ENCODE measurements at places on chromosomes 13 and 19.

DNA sequence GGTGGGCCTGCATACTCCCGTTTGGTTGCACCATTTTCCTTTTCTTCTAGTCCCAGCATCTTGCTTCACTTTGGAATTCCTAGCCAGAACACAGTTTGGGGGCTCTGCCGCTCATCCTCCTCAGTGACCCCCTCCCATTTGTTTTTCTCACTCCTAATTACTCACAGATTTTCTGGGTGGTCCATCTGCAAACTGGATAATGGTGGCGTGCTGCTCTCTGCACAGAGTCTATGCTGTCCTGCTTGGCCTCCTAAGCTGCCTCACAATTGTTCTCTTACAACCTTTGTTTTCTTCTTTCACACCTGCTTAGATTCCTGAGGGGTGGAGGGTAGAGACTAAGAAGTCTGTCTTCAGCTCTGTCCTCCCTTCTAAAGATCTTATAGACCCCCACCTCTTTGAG is 80.8 kb downstream of the SHISA2 start:
- DNase-seq = no peak

GRCh38 chr19:6392221-6393073 is 517 bp downstream of the GTF2F1 start:
- DNase-seq = peak; percentile 38

DNA sequence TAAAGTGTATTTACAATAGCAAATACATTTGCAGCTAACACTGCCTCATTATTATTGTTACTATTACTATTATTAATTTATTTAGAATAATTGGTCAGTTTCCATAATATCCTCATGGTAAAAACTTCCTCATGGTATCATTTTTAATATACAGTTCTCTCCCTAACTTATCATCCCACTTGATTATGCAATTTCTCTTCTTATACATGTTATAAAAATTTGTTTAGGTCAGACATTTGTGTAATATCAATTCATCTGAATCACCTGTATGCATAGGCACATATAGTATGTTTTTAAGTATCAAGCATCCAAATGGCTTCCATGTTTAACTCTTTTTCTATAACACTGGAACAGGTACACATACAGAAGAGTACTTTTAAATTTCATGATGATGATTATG is 210.8 kb upstream of the STARD13 start:
- no peak for DNase-seq

- no peak for DNase-seq
Observed at GRCh38 chr19:30596813-30597399, 224.7 kb downstream of the ZNF536 start.

DNA sequence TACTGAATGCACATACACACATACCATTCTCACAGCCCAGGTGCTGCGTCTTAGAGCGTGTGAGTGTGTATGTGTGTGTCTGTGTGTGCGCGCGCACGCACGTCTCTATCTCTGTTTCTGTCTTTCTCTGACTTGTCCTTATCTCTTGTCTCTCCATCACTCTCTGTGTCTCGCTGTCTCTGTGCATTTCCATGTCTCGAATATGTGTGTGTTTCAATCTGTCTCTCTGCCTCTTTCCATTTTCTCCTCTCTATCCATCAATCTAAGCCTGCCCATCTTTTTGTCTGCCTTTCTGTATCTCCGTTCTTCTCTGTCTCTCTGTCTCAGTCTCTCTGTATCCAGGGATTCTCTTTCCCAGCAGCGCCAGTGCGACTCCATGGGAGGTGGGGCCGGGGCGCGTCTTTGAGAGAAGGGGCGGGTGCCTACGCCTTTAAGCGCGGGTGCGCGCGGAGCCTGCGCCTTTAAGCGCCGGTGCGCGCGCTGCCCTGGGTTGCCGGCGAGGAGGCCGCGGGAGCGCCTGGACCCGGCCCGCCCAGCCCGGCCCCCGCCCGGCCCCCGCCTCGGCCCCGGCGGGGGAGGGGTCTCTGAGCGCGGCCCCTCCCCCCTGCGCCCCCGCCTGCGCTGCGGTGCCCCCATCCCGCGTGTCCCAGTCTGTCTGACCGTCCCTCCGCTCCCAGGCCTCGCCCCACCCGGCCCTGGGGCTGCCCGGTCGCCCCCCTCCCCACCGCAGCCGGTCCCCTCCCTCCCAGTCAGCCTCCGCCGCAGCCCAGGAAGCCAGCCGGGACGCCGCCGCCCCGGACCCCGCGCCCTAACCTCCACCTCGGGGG is at the start of gene LRFN3:
Gene LRFN3 (plus strand): TSS at position 464 of the 827 bp plus-strand sequence. CDS start 3,052 bp downstream, outside the sequence.
- peak; percentile 85 for DNase-seq

- DNase-seq = peak; percentile 62
Observed at GRCh38 chr13:98349731-98350305, 172.7 kb upstream of the RNF113B start.

DNA sequence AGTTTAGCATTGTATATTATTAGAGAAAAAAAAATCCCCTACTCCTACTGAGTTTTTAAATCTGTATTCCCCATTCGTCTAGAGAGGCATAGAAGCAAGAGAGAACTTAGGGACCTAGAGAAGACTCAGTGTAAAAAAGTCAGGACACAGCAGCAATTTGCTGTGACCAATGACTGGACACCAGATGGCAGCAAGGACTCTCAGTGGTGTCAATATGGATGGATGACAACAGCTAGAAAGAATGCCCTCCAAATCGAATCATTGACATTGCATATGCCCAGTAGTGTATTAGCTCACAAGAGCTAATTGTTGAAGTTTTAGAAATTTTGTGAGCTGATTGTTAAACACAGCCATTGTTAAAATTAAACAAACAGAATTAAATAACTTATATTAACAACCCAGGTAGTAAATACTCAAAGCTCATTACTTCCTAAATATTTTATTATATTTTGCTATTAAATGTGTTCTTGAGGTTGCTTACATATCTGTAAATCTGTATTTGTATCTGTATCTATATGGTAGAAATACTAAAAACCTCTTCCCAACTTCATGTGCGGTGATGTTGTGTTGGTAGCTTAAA is 43.9 kb downstream of the SIAH3 start:
- peak; percentile 57 for DNase-seq

GRCh38 chr19:7104747-7105447 is 35.4 kb downstream of the ZNF557 start:
- no peak for DNase-seq

- no peak for DNase-seq
Observed at GRCh38 chr13:45195421-45195820, 5.4 kb downstream of the KCTD4 start.

DNA sequence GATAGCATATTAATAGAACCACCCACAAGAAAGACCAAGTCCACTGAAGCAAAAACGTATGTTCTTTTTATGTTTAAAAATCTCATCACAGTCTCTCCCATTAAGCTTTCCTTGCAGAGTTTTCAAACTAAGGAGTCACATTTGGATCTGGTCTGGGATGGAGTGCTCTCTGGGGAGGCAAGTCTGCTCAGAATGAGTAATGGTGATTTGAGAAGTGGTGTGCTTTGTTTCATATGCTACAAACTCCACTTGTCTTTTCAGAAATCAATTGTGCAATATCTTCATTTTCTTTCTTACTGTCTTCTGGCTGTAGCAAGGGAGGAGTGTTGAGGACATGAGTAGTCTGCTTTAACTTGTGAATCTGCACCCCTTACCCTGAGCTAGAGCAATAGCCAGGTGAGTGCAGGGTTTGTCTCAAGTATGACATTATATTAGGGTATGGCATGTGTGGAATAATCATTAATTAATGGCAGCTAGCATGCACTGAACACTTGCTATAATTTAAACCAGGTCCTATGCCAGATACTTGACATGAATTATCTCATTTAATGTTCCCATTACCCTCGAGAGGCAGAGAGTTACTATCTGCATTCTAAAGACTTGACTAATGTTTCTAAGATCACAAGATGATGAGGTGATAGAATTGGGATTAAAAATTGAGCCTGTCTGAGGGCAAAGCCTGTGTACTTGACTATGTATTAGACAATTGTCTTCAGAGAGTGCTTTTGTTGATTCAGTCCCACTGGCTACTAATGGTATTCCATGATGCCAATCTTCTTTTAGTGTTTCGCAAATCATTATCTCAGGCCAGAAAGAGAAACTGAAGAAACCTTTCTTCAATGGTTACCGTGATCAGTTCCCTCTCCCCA is 171.8 kb downstream of the GPC6 start:
- DNase-seq = no peak

DNA sequence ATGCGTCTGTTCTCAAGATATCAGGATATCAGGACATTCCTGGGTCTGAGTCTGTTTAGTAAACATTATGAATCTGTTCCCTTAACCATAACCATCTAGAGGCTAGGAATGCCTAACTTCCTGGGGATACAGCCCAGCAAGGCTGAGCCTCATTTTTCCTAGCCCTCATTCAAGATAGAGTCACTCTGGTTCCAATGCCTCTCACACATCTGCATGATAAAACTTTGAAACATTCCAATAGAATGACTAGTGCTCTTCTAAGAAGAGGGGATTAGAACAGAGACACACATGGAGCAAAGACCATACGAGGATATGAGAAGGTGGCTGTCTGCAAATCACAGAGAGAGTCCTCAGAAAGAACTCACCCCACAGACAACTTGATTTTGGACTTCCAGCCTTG is 20.6 kb upstream of the CABP5 start:
- no peak for DNase-seq

- DNase-seq = no peak
Observed at GRCh38 chr19:38975214-38975860, at the start of gene FBXO17. Gene FBXO17 (minus strand): TSS chr19:38975742. CDS start chr19:38950319, 25,423 bp downstream.

GRCh38 chr13:36054041-36054440 is 77.1 kb downstream of the DCLK1 start:
- no peak for DNase-seq

GRCh38 chr19:7748171-7748570 is 837 bp upstream of the CD209 start:
- no peak for DNase-seq

- no peak for DNase-seq
Observed at GRCh38 chr13:106709522-106709921, 141.6 kb upstream of the ARGLU1 start.

DNA sequence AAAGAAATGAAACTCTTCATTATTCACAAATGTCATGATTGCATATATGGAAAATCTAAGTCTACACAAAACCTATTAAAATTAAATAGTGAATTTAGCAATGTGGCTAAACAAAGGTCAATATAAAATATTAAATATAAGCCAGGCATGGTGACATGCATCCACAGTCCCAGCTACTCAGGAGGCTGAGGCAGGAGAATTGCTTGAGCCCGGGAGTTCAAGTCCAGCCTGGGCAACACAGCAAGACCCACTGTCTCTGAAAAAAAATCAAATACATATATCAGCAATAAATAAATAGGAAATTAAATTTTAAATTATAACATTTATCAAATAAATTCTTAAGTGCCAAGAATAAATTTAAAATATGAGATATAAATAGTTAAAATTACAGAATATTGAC is 11.9 kb downstream of the PSMC4 start:
- DNase-seq = no peak

- DNase-seq = no peak
Observed at GRCh38 chr13:98187965-98188261, 10.8 kb upstream of the RNF113B start.

DNA sequence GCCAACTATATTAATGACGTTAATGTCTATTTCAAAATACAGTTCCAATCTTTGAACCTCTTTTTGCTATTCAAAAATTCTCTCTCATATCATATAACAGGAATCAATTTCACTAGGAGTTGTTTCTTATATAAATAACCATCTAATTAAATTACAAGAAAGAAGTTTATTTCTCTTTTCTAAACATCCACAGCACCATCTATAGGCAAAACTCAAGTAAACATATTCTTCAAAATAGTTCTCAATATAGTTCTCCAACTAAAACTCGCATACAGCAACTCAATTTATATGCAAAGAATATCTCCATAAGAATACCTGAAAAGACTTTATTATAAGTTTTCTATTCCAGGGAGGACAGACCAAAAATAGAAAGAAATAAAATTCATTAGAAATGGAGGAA is 65.6 kb downstream of the RBM26 start:
- DNase-seq = no peak

DNA sequence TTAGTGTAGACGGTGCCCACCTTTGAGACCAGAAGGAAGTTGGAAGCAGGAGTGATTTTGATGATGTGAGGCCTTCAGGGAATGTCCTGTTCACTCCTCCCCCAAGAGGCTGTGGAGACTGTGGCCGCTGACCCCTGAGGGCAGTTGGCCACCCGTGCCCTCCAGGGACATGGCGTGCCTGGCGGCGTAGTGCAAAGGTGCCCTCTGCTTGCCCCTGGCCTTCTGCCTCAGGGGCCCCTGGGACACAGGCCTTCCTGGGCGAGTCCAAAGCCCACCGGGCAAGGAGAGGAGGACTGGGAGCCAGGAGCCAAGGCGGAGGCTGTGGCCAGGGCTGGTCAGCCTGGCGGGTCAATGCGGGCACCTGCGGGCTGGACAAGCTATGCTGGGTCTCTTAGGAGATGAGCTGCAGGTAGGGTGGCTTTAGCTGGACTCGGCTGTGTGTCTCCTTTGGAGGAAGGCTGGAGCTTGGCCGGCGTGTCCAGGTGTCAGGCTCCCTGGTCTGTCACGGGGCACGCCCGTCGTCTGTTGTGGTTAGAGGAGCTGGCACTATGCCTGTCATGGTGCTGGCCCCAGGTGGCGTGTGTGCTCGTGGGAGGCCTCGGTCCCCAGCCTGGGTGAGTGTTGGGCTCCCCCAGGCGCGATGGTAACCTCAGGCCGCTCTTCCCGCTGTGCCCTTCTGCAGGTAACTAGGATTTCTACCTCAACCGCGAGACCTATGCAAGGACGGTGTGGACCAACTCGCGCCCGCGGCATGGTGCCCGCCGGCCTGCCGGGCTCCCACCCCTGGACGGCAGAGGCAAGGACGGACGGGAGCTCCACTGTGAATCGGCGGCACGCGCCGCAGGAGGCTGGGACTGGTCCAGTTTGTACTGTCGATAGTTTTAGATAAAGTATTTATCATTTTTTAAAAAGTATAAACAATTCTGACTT is 6.8 kb downstream of the PLEKHJ1 start:
- DNase-seq = no peak

GRCh38 chr19:2327773-2328400 is 499 bp downstream of the LSM7 start:
- peak; percentile 93 for DNase-seq

- no peak for DNase-seq
Observed at GRCh38 chr19:19051478-19052213, 12.1 kb upstream of the SLC25A42 start.

DNA sequence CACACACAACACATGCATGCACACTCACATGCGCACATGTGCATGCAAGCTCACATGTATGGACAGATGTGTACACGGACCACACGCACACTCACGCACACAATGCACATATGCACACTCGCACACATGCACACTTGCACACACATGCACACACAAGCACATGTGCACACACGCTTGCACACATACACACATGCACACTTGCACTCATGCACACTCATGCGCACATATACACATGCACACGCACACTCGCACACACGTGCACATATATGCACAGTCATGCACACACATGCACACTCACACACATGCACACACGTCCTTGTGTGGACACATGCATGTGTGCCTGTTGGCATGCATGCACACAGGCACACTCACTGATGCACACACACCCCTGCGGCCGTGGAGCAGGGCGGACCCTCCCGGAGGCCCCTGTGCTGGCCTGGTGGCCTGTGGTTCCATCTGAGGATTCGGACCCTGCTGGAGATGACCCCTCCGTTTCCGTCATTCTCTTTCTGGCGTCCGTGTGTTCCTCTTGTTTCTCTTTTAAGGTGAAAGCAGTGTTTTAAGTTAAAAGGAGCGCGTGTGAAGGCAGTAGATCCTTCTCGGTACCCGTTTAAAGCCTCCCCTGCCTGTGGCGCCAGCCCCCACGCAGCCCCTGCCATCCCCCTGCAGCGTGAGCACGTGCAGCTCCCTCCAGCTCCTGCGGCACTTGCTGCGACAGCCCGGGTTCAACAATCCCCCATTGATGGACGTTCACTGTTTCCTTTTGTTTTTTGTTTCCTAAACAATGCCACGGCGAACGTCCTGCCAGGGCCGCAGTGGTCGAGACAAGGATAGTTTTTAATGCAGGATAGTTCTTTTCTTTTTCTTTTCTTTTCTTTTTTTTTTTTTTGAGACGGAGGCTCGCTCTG is 5.6 kb downstream of the NDUFS7 start:
- no peak for DNase-seq

Data from Karpas-422 (cell line).